ENCODE measurements at places on chromosomes 5 and 9.

DNA sequence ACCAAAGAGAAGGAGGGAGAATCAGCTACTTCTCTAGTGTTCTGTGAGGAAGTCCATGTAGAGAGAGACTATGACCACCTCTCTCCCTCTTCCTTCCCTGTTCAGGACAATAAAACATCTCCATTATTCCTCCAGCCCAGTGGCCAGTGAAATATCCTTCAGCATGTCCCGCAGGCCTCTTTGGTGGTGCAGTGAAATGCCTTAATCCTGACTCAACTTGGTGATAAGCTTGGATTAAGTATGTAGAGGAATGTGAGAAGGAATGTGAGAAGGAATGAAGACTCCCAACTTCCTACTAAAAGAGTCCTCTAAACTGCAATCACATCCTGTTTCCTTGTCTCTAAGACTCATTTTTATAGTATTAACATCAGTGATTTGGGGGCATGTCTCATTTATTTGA, 167.3 kb downstream of the TRPM3 start:
- no peak for DNase-seq

DNA sequence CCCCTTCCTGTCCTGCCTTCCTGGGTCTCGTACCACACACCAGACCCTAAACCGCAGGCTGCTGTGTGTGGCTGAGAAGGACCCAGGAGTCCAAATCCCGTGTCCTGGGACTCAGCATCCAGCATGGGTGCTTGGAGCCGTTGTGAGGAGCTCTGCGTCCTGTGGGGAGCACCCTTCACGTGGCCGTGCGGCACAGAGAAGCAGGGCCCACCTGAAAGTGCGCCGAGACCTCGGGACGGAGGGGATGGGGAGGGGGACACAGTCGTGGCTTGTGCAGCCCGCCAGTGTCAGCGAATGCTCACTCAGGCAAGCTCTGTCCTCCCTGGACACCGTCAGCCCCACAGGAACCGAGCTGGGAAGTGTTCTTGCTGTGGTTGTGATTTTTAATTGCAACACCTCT, 244.6 kb downstream of the CACNA1B start:
- no peak for DNase-seq

GRCh38 chr9:97526895-97527575, 25.6 kb downstream of the TMOD1 start:
- DNase-seq = no peak

DNA sequence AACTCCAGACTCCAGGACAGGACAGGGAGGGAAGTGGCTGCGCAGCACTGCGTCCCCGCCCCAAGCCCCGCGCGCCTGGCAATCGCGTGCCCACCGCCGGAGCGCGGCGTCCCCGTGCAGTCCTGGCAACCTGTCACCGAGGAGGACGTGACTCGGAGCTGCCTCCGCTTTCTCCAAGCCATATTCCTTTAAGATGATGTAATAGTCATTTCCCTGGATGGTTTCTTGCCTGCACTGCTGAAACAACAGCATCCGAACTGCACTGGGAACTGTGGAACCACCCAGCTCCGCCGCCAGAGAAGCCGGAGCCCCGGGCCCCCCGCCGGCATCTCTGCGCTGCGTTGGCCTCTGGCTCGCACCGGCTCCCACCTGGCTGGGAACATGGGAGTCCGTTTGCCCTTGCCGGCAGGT, 34.5 kb downstream of the KCTD16 start:
- DNase-seq = no peak

DNA sequence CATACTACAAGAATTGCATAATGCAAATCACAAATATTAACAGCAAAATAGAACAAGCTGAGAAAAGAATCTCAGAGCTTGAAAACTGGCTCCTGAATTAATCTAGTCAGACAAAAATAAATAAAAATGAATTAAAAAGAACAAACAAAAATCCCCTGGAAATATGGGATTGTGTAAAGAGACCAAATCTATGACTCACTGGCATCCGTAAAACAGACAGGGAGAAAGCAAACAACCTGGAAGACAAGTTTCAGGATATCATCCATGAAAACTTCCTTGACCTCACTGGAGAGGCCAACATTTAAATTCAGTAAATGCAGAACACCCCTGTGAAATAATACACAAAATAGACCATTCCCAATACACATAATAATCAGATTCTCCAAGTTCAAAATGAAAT, 229.3 kb upstream of the CTNND2 start:
- DNase-seq = no peak

- DNase-seq = no peak
Observed at GRCh38 chr9:36154331-36154952, 14.7 kb upstream of the CCIN start.

GRCh38 chr5:161676103-161676502, 9.4 kb upstream of the GABRA6 start:
- no peak for DNase-seq

- no peak for DNase-seq
Observed at GRCh38 chr5:147408980-147409379, 100.9 kb downstream of the DPYSL3 start.

DNA sequence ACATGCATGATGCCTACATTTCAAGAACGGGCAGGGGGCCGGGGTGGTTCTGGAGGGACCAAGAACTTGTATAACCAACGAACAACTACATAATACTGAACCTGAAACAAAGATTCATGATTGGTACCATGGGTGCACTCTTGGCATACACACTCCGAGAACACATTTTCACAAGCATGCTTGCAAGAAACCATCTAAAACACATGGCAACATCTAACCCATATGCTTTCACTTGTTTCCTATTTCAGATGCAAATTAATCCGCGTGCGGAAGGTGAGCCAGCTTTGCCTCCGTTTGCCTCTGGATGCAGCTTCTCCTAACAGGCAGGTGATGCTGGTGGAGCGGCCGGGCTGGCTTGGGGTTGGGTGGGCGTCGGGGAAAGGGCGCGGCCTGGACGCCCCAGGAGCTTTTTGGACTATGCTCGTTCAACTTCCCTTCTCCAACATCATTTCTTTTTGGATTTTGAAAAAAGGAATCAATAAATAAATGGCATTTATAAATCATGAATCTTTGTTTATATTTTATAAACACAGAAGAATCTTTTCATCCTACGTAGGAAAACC, 12.5 kb upstream of the SEC16A start:
- no peak for DNase-seq

GRCh38 chr5:82018462-82018861, 46.6 kb downstream of the ATG10 start:
- no peak for DNase-seq

Measured in stimulated activated CD4-positive, alpha-beta T cell treated with anti-CD3 and anti-CD28 coated beads, Interleukin-1b, Interleukin-23, amount 100 ng/mL, for 1 hour (primary cell).